ENCODE measurements at places on chromosomes 5 and 9. TPM values are rescaled to one million over a fixed set of nuclear protein-coding genes. Genes with fewer than 3 reads are reported as not detected.

DNA sequence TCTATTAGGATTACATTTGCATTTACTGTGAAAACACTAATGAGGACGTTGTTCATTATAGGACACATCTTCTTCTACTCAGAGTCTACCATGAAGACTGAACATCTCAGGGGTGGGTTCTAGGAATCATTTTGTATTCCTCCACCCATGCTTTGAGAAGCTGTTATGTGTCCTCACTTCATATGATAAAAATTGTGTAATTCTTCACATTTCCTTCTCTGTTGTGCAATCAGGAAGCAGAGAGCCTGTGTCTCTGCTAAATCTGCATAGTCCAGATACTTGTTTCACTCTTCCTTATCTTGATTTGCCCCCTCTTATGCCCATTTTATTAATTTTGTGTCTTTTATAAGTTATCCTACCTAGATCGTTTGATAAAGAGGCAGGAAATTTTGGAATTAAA, 97.8 kb upstream of the IQGAP2 start:
- DNase-seq = peak; percentile 28

The GABRP gene
- polyA plus RNA-seq = 1.0 TPM

The FANCG gene
- 19.4 TPM for polyA plus RNA-seq

The SOX30 gene
- polyA plus RNA-seq = 0.38 TPM

The EDIL3 gene
- polyA plus RNA-seq = 22.4 TPM

The HTR4 gene
- polyA plus RNA-seq = not detected

The NEURL1B gene
- 36.9 TPM for polyA plus RNA-seq

DNA sequence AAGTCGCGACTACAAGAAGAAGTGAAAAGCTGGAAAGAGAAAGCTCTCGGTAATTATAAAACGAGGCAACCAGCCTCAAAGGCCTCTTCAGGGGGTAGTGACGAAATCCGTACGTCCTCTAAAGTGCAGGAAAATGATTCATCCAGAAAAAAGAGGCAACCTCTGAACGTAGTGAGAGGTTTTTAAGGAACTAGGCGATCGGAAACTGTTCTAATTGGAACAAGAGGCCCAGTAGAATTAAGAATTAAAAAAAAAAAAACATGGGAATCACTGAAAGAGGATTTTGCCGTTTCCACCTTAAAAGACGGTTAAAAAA, 1.0 kb downstream of the CSNK1A1 start:
- DNase-seq = no peak

The OR2S2 gene
- not detected for polyA plus RNA-seq

The ORM2 gene
- 0.21 TPM for polyA plus RNA-seq

The TCF7 gene
- 2.7 TPM for polyA plus RNA-seq

All from muscle of back (tissue), 13 donors.